ENCODE measurements at places on chromosomes 2 and 18.

DNA sequence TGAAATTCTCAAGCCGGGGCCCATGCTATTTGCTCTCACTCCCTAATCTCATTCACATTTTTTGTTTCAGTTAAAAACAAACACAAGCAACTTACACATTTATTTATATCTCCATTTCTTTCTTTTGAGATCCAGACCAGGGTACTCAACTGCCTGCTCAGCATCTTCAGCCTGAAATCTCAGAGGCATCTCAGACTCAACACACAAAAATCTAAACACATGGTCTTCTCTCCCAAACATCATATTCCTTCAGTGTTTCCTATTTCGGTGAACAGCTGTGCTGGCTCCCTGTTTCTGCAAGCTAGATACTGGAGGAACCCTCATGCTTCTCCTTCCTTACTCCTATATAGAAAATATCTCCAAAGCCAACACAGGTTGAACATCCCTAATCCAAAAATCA, 11.3 kb upstream of the RTTN start:
- no peak for DNase-seq

- peak; percentile 67 for DNase-seq
Observed at GRCh38 chr2:151730262-151730975, 3.9 kb downstream of the NEB start.

GRCh38 chr2:211879323-211879722, 659.3 kb downstream of the ERBB4 start:
- DNase-seq, result peak; percentile 27

GRCh38 chr2:102606353-102606752, 13.0 kb upstream of the SLC9A2 start:
- peak; percentile 95 for DNase-seq

- no peak for DNase-seq
Observed at GRCh38 chr2:118675531-118675930, 171.9 kb downstream of the EN1 start.

DNA sequence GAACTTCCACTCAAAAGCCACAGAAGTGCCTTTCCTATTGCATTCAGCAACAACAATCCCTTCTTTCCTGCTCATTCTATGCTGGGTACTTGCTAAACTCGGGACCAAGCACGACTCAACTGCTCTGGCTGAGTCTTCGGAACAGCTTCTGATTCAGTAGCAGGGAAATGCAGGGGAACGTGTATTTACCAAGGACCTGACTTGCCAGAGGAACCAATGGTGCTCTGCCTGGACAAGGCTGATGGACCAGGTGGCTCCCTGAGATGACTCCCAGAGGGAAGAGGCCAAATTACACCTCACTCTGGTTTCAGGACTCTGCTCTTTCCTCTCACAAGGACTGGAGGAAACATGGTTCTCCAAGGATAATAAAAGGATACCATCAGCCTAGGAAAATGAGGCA, 12.2 kb downstream of the CXCR2 start:
- peak; percentile 60 for DNase-seq

DNA sequence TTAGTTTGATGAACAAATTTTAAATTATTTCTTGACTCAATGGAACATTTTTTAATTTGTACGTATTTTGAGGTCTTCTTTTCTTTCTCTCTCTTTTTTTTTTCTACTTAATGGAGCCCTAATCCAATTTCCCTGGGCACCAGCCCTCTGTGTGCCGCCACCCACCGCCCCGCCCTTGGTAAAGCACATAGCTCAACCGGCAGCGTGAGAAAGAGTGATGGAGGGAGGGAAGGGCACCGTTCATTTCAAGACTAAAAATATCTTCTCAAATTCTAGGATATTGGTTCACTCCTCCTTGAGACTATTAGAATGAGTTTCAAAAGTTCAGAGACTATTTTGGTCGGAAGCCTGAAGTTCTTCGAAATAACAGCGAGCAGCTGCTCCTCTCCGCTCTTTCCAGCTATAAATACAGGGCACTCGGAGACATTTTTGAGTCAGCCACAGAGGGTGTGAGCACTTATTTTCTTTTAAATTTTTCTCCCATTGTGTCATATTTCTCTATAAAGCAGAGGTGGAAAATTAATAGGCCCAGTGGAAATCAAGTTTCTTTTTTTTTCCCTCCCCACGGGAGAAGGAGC, 731.7 kb upstream of the ID2 start:
- no peak for DNase-seq

Measured in bronchial epithelial cell (primary cell).